ENCODE measurements at places on chromosomes 13 and 19.
A peak's percentile ranks its signal among the peaks of the same experiment; 100 is the strongest.

DNA sequence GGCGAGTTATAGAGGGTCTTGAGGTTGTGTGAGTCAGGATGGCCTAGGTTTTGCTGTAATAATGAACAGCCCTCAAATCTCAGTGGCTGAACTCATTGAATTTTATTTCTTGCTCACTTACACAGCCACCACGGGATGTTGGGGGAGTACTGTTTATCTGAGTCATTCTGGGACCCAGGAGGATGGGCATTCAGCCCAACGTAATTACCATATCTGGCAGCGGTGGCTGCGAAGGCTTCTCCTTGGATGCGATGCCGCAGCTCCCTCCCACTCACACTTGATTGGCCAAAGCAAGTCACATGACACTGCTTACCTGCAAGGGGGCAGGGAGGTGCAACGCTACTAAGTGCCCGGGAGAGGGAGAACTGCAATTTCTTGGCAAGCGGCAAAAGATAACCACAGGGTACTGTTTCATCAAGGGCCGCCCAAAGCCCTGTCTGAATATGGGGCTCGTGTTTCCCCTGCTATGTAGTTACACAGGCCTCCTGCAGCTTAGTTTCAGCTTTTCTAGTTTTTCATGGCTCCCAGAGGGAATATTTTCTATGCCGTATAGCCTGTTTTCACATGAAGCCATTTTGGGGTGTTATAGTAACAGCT, 19.9 kb downstream of the ZSWIM9 start:
- peak; percentile 98 for DNase-seq

DNA sequence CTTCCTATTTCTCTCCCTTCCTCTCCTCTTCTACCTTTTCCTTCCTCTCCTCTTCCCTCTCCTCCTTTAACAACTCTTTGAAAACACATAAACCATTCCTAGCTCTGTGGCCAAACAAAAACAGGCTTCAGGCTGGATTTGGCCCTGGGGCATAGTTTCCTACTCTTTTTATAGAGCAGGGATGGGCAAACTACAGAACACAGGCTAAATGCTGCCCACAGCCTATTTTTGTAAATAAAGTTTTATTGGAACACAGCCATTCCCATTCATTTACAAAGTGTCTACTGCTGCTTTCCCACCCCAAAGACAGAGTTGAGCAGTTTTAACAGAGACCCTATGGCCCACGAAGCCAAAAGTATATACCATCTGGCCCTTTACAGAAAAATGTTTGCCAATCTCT, 35.4 kb downstream of the LHFPL6 start:
- no peak for DNase-seq

DNA sequence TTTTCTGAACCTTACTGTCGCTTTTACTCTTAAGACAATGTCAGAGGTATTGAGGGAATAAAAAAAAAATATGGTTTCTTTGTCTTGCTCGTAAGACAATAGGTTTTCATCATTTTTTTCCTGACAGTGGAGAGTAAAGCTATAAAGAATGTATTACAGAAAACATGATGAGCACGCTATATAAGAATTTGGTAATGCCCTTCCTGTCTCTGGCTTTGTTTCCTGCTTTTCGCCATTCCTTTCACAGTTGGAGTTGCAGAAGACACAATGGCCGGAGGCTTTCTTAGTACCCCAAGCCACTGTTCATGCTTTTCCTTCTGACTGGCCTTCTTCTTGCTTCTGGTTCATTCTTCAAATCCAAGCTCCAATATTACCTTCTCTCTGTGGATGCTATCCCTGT, 101.0 kb upstream of the DACH1 start:
- DNase-seq = peak; percentile 5

DNA sequence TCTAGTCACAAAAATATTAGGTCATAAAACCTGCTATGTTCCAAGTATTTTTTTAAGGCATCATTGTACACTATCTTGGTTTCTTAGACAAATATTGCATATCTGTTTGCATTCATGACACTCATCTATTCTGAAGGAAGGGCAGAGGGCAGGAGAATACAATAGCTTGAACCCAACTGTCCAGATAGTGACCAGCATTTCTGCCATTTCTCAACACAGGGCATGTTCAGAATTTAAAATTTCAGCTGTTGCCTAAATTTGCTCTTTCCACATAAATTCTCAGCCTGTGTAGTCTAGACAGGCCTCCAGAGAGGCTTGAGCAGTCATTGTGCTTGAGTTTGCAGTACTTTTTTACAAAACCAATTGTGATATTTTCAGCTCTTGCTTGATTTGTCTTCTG, 119.5 kb downstream of the ZAR1L start:
- no peak for DNase-seq

- DNase-seq = peak; percentile 27
Measured at GRCh38 chr19:42325896-42326771, 699 bp downstream of the MEGF8 start.

GRCh38 chr13:21043898-21044297, 17.5 kb downstream of the LATS2 start:
- peak; percentile 76 for DNase-seq

DNA sequence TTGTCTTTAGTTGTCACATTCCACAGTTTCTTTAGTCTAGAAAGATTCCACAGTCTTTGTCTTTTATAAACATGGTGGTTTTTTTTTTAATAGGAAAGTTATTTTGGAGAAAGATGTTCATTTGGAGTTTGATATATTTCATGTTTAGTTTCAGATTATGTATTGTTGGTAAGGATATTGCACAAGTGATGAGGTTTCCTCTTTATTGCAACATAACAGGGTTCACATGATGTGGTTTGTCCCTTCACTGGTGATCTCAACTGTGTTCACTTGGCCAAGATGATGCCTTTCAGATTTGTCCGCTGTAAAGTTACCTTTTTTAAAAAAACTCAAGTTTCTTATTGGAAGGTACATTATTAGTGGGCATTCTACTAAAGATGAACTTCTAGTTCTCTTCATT, 3.2 kb downstream of the ZNF230 start:
- DNase-seq = no peak

DNA sequence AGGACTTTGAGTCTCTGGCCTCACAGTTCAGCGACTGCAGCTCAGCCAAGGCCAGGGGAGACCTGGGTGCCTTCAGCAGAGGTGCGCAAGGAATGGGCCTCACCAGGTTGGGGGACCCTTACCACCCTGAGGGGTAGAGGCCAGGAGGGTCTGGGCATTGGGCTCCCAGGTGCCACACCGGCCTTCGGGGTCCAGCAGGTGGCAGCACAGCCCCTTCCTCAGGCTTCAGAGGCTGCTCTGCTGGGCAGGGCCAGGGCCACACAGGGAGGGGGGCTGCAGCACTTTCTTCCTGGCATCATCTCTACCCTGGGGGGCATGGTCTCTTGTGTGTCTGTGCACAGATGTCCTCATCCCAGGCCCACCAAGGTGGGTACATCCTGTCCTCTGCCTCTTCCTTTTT, 12.9 kb downstream of the PIN1 start:
- peak; percentile 31 for DNase-seq

- no peak for DNase-seq
Measured at GRCh38 chr13:78608252-78608687, 4.9 kb upstream of the POU4F1 start.

- DNase-seq = no peak
Measured at GRCh38 chr13:35681685-35682084, 205.2 kb upstream of the MAB21L1 start.

DNA sequence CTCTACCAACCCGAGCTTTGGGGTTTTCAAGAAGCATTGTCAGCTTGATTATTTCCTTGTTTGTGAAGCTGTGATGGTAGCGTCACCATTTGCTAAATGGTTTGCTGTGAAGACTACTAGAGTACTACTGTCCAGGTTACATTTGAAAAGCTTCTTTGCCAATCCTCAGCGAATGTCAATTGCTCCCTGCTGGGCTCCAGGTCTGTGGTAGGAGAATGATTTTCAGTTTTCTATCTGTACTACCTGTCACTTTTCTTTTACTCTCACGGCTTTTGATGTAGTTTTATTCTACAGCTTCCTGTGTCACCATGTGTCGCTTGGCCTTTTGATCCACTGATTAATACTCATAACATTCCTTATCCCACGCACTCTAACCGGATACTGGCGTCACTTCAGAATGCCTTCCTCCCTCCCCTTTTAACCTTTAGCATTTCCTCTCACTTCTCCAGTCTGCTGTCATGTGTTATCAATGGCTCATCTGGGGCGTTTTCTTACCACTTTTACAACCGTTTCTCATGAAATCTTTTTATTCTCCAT, 7.5 kb upstream of the GPR183 start:
- DNase-seq = no peak

DNA sequence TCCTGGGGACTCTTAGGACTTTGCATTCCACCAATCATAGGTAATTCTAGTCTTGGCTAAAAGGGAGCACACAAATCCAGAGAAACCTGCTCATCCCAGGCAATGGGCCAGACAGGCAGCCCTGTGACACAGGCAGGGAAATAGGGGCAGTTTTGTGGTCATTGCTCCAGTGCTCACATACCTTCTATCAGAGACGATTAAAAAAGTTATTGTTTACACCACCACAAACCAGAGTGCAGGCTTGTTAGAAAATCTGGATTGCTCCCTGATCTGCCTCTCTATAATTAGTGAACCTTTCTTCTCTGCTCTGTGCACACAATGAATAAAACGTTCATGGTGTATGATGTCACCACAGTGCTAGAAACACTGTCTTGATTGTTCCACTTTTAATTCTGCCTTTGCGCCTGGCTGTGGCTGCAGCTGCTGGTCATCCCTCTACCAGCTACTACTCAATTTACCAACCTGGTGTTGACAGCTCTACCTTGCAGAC, 121.6 kb upstream of the SPATA13 start:
- peak; percentile 70 for DNase-seq

DNA sequence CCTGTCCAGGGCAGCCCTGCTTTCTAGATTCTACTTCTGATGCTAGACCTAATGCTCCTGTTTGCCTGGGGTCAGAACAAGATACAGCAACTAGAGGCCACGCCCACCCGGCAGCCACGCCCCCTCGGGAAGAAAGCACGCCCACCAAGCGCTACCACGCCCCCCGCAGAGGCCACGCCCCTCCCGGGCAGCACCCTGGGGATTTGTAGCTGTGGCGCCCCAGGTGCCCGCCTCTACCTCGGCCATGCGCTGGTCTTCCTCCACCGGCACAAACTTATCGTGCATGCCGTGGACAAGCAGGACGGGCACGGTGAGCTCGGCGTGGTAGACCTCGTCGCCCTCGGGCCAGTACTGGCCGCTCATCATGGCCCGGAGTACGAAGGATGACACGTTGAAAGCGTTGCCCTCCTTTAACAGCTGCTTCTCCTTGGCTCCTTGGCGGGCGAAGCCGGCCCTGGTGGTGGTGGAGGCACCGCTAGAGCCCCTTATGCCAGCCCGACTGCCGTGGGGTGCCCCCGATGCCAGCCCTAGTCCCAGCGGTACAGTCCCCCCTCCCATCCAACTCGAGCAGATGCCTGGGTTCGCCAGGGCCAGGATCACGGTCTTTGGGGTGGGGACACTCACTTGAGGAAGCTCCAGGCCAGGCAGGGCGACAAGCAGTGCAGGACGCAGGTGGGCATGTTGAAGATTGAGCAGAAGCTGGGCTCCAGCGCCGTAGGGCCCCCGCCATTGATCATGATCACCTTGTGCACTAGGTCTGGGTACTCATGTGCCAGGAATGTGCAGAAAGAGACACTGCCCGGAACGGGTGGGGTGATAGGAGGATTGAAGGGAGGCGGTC, 9.0 kb downstream of the ABHD8 start:
- DNase-seq = peak; percentile 29

- no peak for DNase-seq
Measured at GRCh38 chr19:15616183-15616582, 1.2 kb downstream of the CYP4F8 start.

DNA sequence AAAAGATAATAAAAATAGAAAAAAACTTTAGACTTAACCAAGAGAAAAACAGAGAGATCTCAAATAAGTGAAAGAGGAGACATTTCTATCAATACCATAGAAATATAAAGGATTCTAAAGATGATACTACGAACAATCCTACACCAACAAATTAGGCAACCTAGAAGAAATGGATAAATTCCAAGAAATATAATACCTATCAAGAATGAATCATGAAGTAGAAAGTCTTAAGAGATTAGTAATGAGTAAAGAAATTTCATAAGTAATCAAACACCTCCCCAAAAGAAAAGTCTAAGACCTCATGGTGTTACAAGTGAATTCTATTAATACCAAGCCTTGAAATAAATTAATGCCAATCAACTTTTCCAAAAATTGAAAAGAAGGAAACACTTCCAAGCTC, 1584.5 kb upstream of the MIR17HG start:
- DNase-seq = no peak

GRCh38 chr13:27242702-27243101, 8.7 kb upstream of the RPL21 start:
- no peak for DNase-seq

- no peak for DNase-seq
Measured at GRCh38 chr13:113125506-113126264, 3.1 kb downstream of the F10 start.

GRCh38 chr19:1767464-1767933, 14.2 kb downstream of the ONECUT3 start:
- DNase-seq = peak; percentile 66

GRCh38 chr13:95485045-95485517, 67.4 kb upstream of the CLDN10 start:
- DNase-seq = peak; percentile 67

- no peak for DNase-seq
Measured at GRCh38 chr13:73924607-73925006, 209.6 kb downstream of the KLF12 start.

- no peak for DNase-seq
Measured at GRCh38 chr13:98175043-98175442, 2.0 kb downstream of the RNF113B start.

- no peak for DNase-seq
Measured at GRCh38 chr13:91126806-91127205, 220.7 kb upstream of the MIR17HG start.

DNA sequence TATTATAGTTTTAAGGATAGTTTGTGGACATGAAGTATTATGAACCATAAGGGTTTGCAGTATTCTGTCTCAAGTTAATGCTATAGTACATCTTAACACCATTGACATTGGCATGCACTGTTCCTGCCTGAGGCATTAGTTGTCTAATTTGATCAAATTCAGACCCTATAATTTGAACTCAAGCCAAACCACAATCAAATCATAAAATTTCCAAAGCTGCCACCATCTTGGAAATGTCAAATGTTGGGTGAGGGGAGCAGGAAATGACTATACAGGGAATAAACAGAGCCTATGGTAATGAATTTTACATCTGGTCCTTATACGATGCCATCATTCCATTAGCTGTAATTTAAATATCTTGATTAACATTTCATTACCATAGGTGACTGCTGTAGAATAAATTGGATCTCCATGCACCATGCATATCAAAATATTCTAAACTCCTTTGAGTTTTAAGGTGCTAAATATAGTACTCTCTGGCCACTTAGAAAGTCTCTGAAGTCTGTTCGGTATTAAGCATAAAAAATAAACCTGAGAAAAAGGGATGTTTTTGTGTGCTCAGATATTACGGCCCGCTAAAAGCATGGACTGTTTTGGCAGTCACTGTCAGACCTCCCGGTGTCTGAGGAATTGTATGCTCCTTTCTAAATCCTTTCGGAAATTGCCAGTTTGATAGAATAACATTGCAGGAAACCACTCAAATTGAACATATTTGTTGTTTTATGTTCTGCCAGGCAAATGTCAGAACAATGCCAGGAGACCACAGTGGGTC, 257.7 kb downstream of the SPRY2 start:
- DNase-seq = peak; percentile 86
